ENCODE measurements at places on chromosomes 4 and X.

- DNase-seq = no peak
Measured at GRCh38 chr4:15694431-15694830, 8.4 kb upstream of the BST1 start.

GRCh38 chrX:32842053-32842452 is 369.3 kb downstream of the DMD start:
- no peak for DNase-seq

GRCh38 chr4:25160714-25161592 is 704 bp upstream of the SEPSECS start:
- DNase-seq = peak; percentile 33

GRCh38 chrX:23637187-23637586 is 30.1 kb upstream of the PRDX4 start:
- no peak for DNase-seq

GRCh38 chrX:11609109-11609508 is 56.6 kb downstream of the ARHGAP6 start:
- no peak for DNase-seq

DNA sequence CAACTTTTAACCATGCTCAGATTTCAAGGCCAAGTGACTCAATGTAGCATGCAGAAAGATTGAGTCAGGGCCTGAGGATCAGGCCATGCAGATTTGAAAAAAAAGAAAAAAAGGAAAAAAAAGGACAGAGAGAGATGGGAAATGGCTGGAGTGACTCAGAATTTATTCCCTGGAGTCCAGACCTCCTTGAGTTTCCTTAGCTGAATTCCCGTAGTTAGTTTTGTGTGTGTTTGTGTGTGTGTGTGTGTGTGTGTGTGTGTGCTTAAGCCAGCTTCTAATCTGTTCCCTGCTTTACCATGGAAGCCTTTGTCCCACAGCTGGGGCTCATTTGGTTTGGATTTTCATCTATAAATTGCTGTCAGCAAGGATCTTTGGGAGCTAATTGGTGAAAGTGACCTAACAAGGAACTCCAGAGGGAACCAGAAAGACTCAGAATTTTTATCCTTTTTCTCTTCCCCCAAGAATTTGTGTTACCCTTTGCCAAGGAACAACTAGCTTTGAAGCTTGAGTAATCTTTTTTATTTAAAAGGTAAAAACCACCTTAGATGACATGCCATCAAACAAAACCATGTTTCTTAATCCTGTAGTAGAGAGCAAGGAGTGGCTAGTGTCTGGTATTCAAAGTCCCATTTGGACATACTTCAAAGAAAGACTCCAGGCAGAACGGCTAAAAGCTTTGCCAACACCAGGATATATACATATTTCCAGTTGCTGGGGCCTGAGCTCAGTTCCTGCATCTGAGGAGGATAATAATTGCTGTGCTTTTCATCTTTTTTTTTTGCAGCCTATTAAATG is 109.0 kb upstream of the DDIT4L start:
- DNase-seq = no peak

DNA sequence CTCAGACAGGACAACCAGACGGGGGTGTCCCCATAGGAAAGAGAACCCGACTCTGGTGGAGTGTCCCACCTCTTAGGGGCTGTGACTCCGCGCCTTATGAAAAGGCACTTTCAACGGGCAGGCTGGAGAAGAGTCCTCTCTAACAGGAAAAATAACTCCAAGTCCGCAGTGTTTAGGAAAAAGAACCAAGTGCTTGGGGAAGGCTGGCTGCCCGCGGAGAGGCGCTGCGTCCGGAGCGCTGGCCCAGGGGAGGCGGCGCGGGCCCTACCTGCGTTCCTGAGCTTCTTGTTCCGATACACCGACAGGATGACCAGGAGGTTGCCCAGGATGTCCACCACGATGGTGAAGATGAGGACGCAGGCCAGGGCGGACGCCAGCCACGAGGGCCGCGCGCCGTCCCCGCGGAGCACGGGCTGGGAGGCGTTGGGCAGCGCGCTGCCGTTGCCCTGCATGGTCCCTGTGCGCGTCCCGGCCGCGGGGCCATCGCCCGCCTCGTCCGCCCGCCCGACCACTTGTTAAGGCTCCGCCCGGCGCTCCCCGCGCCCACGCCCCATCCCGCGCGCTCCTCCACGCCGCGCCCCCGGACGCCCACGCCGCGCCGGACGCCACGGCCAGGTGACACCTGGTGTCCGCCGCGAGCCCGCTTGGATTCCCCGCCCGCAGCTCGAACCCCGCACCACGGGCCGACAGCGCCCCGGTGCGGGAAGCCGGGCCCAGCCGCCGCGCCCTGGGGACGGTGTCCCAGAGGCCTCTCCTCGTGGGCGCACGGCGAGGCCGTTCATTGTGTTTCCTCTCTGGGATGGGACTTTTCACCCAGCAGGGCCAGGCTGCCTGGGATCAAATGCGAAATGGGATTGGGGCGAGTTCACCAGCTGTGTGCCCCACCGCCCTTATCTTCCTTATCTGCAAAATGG is at the start of gene MTNR1A:
MTNR1A (minus strand) TSS at position 654 of the 914 bp plus-strand sequence; CDS start at position 452, 202 bp downstream.
- DNase-seq = no peak

DNA sequence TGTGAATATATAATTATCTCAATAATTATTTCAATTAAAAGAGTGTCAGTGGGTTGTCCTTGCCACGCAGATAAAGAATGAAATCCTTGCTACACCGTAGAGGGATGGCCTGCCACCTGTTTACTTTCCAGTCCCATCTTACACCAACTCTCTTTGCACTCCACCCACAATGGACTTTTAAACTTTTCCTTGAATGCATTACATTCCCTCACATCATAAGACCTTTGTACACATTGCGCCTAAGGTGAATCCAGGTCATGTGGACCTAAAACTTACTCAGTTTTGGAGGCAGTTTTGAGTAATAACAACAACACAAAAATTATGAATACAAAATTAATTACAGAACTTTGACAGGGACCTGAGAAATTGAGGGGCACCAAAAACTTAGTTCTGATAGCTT is 78.7 kb upstream of the PDE5A start:
- no peak for DNase-seq

- no peak for DNase-seq
Measured at GRCh38 chr4:8349664-8350236, 80.2 kb downstream of the HTRA3 start.

GRCh38 chr4:103067841-103068547 is 8.6 kb downstream of the SLC9B2 start:
- DNase-seq = no peak

GRCh38 chrX:74132280-74132679 is 171.7 kb upstream of the ZCCHC13 start:
- no peak for DNase-seq

GRCh38 chr4:61555789-61556188 is 355.7 kb downstream of the ADGRL3 start:
- DNase-seq = no peak

DNA sequence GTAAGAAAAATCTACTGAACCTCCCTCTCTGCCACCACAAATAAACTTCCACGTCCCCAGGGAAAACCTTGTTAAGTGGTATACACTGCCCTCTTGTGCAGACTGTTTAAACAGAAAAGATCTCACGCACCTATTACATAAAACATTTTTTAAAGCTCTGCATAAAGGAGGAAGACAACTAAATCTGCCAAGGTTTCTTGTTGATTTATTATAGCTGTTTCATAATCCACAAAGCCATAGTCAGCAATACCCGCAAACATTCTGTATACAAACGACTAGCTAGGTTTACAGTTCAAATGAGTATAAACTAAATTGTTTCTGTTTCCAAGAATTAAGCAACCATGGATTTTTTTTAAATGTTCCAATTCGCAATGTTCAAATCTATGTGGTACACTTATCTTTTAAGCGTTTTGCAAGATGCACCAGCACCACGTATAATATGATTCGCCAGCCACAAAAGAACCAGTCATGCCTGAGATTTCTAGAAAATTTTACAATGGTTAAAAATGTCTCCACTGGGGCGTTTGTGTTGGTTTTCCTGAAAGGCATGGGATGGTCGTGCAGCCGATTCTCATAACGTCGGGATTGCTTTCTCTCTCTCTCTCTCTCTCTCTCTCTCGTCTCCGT is 164.6 kb downstream of the PRKX start:
- no peak for DNase-seq

GRCh38 chr4:115126491-115126890 is 13.1 kb upstream of the NDST4 start:
- DNase-seq = no peak

DNA sequence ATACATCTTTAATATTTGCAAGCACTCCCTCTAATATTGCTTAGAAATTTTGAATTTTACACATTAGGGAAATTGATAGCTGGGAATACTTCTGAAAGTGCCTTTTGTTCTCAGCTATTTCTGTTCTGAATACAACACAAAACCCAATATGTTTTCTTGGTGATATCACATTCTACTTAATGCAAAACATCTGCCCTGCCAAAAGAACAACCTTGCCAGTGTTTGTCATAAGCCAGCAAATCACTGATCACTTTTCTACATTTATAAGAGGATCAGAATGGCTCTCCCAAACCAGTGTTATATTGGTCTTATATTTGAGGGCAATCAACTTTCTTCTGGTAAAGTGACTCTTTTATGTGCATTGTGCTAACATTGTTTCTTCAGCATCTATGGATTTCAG is 126.8 kb upstream of the APOOL start:
- DNase-seq = no peak

DNA sequence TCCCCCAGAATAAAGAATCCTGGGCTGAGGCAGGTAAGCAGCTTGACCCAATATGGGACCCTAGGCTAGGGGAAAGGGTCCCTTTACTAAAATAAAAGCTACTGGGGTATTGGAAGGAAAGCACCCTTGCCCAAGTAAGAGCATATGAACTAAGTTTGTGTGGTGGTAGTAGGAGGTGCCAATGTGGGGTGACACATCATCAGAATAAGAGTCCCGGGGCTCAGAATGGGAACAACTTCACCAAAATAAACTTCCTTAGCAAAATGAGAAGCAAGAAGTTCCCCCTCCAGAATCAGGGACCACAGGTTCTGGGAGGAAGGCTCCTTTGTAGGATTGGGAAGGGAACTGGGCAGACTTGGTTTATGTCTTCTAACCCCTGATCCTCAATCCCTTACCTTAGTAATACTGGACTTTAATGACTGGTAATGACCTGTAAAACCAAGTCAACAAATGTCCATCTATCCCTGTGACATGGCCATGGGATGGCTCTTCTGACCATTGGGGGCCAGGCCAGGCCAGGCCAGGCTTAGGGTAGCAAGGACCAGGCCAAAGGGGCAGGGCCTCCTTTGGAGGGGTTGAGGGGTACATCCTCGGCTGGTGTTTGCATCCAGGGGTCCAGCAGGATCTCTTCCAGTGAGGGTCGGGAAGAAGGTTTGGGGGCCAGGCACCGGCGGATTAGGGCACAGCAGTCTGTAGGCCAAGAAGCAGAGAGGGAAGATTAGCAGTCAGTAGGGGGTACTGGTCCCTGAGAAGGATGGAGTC is 2.3 kb upstream of the SLC35A2 start:
- DNase-seq = no peak

DNA sequence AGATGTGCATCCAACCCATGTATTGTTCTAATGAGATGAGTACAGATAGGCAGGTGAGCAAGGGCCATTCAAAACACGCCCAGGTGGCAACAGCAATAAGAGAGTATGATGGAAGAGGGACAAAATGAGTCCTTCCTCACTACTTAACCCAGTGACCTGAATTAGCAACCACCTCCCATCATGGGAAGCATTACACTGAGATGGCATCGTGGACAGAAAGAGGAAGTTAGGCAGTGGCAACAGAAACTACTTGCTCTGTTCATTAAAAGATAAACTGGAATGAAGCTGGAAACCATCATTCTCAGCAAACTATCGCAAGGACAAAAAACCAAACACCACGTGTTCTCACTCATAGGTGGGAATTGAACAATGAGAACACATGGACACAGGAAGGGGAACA is 17.2 kb downstream of the RXFP1 start:
- DNase-seq = no peak

DNA sequence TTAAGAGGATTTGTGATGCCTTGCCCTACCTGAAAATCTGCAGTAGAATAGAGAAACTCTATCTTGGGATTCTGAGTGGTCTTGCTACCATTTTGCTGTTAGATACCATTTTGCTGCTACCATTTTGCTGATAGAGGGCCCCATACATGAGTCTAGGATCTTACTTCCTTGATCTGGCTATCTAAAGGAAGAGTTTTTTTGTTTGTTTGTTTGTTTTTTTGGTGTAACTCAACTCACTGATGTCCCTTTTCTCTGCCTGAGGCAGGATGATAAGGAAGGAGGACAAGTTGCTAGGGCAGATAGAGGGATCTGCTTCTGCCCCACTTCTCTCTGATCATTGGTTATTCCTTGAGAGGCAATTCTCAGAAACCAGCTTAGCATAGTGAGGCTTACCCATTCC is 31.0 kb downstream of the XK start:
- DNase-seq = no peak

GRCh38 chr4:108533245-108533844 is 87.0 kb upstream of the RPL34 start:
- no peak for DNase-seq

DNA sequence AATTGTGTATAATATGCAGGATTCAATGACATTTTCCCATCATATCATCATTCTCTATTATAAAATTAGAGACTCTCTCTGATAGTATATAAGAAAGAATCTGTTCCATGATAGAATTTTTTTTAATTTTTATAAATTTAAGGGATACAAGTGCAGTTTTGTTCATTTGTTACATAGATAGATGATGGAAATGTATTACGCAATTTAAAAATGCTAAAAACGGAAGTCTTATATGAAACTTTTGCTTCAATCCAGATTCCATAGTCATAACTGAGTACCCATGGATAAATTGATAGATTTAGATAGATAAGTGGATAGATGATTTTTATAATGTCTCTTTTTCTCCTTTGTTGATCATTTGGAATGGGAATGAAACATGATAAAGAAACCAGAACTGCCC is 24.9 kb upstream of the MAGEB2 start:
- DNase-seq = no peak

GRCh38 chr4:88159229-88159725 is 838 bp upstream of the ABCG2 start:
- no peak for DNase-seq

DNA sequence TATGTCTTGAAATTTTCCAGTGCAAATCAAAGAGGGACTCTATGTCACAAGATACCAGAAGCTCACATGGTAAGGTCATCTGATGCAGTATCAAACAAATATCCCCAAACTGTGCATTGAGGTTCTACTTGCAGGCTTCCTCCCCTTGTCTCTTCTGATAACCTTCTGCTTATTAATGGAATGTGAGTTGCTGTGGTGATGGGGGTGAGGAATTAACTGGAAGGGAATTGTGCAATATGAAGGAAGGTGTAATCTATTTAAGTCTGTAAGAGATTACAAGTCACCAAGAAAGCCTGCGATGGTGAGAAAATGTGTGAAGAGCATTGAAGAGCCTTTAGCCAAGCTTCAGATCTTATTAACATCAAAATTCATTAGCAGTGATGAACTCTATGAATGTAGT is 15.4 kb upstream of the MAGED1 start:
- DNase-seq = no peak

DNA sequence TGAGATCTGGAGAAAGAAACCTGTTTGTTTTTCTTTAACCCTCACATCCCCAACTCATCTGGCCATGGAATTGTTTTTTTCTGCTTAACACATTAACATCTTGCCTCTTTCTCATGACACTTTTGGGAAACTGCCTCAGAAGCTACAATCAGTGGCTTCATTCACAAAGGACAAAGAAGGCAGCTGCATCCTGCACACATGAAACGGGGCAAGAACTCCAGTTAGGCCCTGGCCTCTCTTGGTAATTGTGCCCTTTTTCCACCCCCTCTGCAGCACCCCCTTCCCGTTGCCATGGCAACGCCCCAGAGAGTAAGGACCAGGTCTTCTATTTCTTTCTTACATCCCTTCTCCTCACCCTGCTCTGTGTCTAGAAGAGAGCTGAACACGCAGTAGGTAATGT is 103.4 kb downstream of the PDGFRA start:
- DNase-seq = no peak

All from germinal center (tissue), 1 donor.